Brain (organoid and tissue), 16 donors: ENCODE measurements at places on chromosomes 7 and 10. TPM values are rescaled to one million over a fixed set of nuclear protein-coding genes. Genes with fewer than 3 reads are reported as not detected.

Gene HACD1
- 4.9 TPM for polyA plus RNA-seq

Gene DLX5
- 8.8 TPM for polyA plus RNA-seq

Gene HPSE2
- polyA plus RNA-seq, result 4.5 TPM

Gene MINDY4
- 5.1 TPM for polyA plus RNA-seq

Gene POU6F2
- 2.1 TPM for polyA plus RNA-seq

Gene PTF1A
- polyA plus RNA-seq, result not detected

Gene AOAH
- 2.6 TPM for polyA plus RNA-seq

Gene NACAD
- 110 TPM for polyA plus RNA-seq

Gene ANKRD61
- not detected for polyA plus RNA-seq

Gene C10orf53
- polyA plus RNA-seq, result not detected

- DNase-seq, result no peak
Measured at GRCh38 chr10:99303899-99304861, 25.0 kb upstream of the CNNM1 start.

GRCh38 chr10:70074165-70074564 is 21.5 kb downstream of the MACROH2A2 start:
- peak; percentile 84 for DNase-seq

DNA sequence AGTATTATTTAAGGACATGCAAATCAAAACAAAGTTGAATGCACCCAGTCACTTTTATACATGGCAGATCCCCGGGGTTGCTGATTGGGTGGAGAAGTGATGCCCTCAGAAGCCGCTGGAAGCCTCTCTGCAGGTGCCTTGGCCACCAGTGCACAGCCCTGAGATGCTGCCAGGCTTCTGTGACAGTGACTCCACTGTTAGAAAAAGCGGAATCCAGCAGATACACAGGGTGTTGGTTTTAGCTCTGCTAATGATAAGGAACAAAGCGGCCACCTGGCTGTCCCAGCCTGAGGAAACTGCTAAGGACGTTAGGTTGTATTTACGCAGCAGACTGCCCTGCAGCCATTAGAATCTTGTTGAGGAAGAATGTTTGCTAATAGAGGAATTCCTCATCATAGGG is 47.5 kb downstream of the JAKMIP3 start:
- peak; percentile 39 for DNase-seq

DNA sequence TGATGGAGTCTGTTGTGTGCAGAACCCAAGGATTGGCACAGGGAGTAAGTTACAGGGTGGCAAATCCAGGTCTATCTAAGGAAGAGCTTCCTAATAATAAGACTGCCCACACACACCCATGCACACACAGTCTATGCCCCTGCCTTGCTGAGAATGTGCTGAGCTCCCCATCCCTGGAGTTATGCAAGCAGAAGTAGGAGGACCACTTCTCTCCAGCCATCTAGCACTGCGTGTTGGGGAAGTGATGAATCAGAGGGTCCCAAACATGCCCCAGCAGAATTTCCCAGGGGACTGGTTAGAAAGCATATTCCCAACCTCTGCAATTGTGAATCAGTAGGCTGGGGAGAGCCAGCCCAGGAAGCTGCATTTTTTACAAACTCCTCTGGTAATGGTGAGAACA is 117.2 kb downstream of the CDH23 start:
- no peak for DNase-seq

DNA sequence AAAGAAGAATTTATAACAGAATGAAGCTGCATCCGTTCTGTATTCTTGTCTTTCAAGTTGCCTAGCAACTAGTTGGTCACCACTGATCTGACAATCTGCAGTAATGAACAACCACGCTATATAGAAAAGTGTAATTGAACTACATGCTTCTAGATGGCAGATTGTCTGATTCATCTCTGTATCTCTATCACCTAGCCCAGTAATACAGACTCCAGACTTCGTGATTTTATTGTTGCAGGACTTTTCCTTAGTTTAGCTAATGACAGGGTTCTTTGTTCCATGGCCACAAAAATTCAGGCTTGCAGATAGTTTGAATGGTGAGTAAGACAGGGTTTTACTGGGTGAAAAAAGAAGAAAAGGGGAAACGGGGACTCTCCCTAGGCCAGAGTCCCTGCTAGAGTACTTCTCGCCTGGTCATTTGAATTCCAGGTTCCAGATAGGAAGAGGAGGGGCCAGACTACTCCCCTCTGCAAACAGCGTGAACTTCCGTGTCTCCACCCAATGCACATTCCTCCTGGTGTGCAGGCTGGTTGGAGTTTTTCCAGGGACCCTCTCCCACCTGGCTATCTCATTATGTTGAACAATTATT is 45.9 kb downstream of the COL1A2 start:
- peak; percentile 75 for DNase-seq

DNA sequence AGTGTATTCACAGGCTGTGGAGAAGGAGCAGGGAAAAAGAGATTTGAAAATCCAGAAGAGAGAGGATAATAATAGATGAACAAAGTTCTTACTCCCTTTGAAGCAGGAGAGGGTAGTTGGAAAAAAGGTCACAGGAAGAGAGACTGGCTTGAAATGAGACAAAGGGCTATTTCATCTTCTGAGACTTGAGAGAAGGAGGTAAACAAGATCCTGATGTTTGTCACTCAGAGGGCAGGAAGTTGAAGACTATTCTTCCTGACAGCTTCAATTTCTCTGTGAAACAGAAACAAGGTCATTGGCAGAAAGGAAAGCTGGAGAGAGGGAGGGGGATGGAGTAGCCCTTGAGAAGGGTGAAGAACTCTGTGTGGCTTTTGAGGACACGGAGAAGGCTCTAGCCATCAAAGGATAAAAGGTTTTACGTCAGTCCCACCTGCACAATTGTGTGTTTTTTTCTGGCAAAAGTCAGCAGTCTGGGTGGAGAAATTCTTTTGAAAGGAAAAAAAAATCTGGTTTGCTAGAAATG is 216.1 kb upstream of the STEAP4 start:
- peak; percentile 1 for DNase-seq

GRCh38 chr7:25456467-25457171 is 228.3 kb upstream of the NPVF start:
- no peak for DNase-seq

DNA sequence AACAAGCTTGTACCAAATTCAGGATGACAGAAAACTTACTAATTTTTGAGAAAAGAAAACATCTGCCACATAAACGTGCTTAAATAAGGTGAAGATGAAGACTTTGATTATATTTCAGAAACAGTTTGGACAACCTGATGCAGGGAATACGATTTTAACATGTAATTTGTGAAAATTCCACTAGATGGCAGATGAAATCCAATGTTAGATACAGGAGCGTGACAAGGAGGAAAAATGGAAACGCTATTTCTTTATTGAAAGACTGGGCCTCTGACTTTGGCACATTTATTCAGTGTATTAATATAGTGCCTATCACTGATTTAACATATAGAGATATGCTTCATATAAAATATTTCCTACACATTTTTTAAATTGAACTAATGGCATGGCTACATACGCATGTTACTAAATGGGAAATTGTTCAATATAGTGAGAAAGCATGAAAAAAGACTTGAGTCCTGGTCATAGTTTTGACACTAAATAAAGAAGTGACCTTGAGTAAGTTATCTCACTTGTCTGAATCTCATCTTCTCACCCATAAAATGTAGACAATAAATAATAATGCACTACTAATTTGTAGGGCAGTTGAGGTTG is 60.7 kb downstream of the CD36 start:
- peak; percentile 71 for DNase-seq

GRCh38 chr7:17131983-17132655 is 166.3 kb upstream of the AHR start:
- DNase-seq, result no peak

- no peak for DNase-seq
Measured at GRCh38 chr7:22173685-22174573, 183.0 kb downstream of the RAPGEF5 start.

GRCh38 chr10:72308320-72308987 is 34.7 kb downstream of the DDIT4 start:
- no peak for DNase-seq

DNA sequence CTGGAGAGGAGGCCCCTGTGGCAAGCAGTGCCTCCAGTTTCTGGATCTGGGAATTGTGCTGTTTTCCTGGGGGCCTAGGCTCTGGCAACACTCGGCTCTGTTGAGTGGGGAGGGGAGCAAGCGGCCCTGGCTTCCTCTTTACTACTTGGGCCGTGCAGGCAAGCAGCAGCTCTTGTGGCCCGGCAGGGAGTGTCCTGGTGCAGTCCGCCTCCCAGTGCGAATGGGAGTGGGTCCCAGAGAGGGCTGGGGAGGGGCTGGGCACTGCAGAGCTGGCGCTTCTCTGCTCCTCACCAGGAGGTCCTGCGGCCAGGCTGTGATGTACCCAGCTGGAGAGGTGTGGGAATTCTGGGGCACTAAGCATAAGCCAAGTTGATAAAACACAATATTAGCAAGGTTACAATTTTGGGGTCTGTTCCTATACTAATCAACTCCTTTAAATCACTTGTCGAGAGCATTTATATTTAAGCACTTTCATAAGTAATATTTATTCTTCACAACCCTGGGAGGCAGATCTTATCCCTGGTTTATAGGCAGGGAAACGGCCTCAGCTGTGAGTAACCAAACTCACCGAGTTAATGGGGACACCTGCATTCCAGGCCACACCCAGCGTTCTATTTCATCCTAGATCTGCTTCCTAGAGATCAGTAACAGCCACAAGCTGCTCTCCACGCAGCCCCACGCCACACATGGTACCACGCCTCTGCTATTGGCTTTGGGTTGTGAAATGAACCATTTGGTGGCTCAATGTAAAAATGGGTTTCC is 183.4 kb upstream of the PLXNA4 start:
- DNase-seq, result no peak

DNA sequence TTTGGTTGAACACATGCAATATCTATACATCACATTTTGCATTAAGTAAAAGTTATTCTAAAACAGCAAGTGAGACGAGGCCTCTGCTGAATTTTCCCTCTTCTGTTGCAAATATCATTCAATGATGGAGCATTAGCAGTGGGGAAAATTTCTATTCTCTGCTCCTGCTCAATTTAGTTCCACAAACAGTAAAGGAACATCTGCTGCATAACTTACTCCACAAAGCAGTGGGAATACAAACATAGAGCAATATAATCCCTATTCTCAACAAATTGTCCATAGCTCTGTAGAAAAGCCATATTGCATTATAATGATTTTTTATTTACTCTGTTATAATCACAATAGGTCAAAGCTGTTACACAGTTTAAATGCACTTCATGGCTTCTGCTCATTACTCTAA is 5.9 kb downstream of the AGR3 start:
- no peak for DNase-seq

DNA sequence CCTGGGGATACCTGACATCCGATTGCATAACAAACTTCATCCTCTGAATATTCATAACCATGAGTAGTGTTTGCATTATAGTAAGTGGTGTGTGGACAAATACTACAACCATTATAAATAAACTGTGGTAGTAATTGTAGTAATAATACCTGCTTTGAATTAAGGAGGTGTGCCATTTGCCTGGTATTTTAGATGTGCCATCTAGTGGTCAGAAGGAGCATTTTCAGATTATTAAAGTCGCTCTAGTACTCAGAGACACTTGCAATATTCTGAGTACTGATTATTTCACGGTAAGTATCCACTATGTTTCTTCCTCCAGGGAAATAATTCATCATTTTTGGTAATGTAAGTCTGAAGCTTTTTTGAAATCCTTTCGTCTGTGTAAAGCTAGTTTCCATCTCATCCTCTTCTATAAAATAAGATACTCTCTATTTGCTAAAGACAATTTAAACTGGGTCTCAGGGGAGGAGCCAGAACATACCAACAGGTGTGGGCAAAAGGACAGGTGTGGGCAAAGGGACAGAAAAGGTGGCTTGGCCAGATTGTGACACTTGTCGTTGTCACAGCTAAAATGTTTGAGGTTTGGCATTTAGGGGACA is 115.3 kb upstream of the WDR11 start:
- DNase-seq, result peak; percentile 52

- no peak for DNase-seq
Measured at GRCh38 chr7:148524479-148525224, 65.9 kb upstream of the C7orf33 start.

- no peak for DNase-seq
Measured at GRCh38 chr7:48755061-48755555, 169.2 kb upstream of the CDC14C start.

GRCh38 chr7:70953331-70953741 is 178.6 kb upstream of the GALNT17 start:
- DNase-seq, result no peak

DNA sequence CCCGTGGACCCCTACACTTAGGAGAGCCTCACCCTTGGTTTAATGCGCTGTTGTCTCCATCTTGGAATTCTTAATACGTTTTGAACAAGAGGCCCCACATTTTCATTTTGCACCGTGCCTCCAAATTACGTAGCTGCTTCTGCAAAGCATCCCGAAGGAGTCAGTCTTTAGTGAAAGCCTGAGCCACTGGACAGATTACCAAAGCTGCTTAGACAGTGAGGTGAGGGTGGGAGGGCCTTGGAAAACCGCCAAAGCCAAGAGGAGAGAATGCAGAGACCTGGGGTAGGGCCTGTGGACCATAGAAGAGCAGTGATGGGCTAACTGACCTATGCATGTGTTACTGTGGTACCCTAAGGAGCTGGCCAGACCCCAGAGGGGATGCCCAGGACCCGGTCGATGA is 4.2 kb upstream of the TCAF1 start:
- DNase-seq, result no peak

DNA sequence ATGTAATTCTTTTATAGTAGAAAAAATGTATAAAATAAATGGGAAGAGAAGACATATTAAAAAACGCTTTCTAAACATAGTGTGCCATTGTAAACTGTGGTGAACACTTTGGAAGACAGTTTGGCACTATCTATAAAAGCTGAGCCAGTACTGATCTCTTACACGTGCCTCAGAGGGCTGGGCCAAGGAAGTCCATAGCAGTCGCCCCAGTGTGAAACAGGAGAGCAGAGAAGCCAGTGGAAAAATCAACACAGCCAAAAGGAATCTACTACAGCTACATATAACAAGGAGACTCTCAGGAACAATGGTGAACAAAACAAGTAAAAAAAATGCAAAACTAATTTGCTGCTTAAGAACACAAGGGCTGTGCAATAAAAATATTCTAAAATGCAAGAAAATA is 20.6 kb downstream of the SEPHS1 start:
- no peak for DNase-seq

DNA sequence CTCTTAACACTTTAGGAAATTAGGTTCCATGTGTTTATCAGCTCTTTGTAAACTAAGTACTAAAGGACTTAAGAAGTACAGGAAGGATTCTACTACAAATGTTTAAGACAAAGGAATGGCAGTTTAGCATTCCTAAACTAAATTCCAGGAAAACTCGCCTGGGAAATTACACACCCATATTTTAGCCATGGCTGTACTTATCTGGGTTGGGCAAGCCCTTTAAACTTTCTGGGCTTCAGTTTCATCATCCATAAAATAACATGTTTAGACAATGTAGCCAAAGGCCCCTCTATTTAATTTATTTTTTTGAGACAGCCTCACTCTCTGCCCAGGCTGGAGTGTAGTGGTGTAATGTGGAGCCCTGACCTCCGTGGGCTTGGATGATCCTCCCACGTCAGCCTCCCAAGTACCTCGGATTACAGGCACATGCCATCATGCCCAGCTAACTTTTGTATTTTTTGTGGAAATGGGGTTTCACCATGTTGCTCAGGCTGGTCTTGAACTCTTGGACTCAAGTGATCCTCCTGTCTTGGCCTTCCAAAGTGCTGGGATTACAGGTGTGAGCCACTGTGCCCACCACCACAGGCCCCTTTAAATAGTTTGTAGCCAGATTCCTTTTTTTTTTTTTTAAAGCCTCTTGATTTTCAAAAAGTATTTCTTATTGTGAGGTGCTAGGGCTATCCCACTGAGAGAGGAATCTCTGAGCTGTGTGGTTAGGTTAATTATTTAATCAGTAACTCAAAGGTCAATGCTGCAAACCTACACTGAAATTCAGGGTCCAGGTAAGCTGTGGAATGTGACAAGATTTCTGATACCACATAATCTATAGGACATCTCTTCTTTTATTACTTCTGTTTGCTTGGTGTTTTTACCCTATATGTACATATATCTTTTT is 32.1 kb downstream of the TMEM60 start:
- no peak for DNase-seq

- peak; percentile 63 for DNase-seq
Measured at GRCh38 chr7:52450816-52451215, 584.6 kb upstream of the POM121L12 start.
